Activated naive CD8-positive, alpha-beta T cell treated with anti-CD3 and anti-CD28 coated beads for 36 hours (primary cell): ENCODE measurements at places on chromosomes 1 and 21.

DNA sequence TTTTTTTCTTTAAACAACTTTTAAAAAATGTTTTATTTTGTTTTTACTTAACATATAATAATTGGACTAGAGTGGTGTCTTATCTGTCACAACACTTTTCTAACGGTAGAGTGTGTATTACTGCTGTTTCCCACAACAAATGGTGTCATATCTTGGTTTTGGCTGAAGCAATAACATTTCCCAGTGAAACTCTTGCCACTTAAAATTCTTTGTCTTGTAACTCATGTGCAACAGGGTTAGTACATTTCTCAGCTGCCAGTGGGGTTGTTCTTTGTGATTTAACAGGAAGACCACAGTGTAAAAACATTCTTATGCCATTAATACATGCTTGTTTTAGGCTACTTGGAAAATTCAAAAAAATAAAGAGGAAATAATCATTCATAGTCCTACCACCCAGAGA is 43.5 kb downstream of the ALPL start:
- DNase-seq: no peak

DNA sequence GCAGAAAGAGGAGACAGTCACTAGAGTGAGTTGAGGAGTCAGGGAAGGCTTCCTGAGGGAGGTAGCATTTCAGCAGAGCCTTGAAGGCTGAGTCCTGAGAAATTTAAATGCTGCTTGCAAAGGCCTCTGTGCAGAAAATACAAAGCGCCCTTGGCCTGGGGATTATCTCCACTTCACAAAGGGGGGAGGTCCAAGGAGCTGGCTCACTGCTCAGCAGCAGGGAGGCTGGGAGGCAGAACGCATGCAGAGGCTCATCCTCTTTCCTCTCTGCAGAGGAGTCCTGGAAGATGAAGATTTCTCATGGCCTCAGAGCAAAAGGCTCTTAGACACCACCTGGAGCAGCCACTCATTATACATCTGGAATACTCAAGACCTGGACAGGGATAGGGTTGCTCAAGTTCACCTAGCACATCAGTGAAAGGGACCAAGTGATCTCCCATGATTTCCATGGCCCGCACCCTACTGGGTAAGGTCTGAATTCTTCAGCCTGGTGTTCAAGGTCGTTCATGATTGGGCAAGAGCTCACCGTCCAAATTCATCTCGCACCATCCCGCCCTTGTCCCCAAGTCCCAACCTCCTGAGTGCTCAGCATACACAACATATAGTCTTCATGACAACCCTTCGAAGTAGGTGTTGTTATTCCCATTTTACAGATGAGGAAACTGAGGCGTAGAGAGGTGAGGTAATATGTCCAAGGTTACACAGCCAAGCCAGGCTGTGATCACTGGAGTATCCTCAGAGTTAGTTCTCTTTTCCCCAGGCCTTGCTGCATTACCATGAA is 9.0 kb downstream of the SLC1A7 start:
- no peak for DNase-seq

GRCh38 chr1:118934706-118935105 is 53.4 kb downstream of the TBX15 start:
- DNase-seq: no peak

DNA sequence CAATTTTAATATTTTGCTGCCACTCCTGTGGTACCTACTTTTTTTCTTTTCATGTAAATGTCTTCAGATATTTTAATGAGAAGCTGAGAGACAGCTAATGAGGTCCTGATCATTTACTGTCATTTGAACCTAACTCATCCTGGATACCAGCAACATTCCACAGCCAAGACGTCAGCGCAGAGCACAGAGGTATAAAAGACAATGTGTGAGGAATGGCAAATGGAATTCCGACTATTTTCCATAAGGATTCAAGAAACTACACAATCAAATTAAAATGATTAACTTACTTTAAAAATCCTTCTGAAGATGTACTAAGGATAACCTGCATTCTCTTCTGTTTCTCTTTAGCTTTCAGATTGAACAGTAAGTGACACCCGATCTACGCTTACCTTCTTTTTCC is 38.8 kb downstream of the HEATR1 start:
- DNase-seq: no peak

- no peak for DNase-seq
Observed at GRCh38 chr1:212727386-212728181, 27.9 kb upstream of the BATF3 start.

DNA sequence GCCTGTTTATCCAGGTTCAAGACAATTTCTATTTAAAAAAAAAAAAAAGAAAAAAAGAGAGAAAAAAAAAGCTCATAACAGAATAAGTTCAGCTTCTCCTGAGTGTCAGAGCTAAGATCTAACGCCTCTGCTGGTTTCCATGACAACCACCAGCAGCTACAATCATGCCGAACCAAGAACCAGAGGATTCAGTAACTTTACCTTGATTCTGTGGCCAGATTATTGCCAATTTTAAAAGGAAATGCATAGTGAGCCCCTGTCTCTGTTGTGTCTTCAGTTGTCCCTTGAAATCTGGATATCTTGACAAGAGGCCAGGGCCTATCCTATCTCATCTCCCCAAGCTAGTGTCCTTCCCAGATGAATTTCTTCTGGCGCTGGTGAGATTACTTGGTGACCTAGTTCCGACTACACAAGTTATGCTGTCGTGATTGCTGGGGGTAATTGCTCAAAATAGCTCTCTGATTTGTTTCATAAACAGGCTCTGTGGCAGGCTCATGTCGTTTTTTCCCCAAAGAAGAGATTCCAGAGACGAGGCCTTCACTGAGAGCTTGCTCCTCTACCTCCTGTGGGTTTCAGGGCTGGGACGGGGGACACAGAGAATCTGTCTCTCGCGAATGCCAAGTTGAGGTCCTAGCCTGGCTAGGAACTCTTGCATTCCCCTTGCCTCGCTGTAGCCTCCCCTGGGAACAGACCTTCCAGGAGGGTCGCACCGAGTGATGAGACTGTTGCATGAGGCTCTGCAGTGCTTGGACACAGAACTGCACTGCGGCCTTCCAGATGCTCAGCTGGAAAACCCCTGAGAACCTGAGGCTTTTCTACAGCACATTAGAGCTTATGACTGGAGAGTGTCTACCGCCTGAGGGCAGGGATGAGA is 32.4 kb upstream of the SCCPDH start:
- DNase-seq: no peak

DNA sequence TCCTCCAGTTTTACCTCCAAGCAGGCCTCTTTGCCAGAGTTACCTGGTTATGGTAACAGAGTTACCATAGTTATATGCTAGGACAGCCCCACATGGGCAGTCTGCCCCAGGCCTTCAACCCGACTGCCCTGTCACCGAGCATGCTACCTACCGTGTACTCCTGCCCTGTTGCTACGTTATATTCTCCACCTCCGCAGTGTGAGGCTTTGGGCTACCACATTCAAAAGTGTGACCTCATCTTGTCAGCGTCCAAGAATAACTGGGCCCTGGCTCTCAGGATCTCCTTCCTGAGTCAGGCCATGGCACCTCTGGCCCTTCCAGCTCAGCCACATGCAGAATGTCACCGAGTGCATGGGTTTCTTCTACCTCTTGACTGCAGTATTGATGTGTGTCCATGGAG is 8.9 kb downstream of the MAPKAPK2 start:
- no peak for DNase-seq

DNA sequence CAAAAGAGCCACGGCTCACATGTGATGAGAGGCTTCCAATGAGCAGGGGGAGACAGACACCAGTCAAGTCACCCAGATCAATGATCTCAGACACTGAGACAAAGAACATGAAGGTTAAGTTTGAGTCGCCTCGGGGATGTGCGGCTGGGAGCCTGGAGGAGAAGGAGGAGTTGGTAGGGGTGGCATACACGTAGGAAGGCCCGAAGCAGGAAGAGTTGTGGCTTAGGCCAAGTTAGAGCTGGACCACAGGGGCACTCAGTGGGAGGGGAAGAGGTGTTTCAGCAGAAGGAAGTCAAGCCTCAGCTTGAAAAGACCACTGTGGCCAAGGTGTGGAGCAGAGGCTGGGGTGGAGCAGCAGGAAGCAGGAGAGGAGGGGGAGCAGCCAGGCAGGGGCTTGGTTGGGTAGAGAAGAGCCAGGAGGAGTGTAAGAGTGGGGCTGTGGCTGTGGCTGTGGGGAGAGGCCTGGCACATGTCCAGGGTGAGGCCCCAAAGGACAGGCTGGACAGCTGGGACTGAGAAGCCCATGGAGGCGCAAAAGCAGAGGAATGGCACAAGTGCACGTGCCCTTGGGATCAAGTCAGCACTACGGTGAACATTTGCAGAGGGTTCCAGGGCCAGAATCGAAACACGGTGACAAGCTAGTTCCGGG is 27.6 kb downstream of the CTNNBIP1 start:
- peak; percentile 9 for DNase-seq

- DNase-seq: no peak
Observed at GRCh38 chr1:12372180-12372579, 142.3 kb downstream of the VPS13D start.

DNA sequence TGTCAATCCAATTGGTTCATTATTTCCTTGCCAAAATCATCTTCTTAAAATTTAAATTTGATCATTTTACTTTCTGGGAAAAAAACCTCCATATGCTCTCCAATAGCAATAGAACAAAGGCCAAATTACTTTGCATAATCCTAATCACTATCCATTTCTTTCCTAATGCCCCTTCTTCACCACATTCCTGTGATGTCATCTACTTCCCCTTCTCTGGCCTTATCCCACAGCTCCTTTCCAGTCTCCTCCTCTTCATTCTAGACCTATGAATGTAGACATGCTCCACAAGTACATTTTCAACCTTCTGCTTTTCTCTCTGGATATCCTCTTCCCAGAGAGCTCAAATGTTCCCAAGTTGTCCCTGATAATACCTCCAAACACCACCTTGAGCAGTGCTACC is 216.6 kb downstream of the MRPL39 start:
- no peak for DNase-seq

DNA sequence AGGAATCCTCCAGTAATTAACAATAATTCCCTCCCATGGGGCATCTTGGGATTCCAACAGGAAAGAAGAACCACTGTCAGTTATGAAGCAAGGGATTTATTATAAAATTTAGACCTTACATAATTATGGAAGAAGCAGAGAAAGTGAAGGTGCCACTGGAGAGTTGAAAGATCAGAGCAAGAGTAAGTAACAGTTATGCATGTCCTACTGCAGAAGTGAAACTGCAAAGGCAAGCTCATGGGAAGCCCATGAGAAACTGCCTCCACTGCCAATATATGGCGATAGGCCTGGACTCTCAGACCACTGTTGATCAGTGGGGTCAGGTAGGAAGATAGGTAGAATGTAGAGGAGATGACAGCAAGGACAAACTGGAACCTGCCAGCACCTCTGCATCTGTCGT is 123.6 kb upstream of the ZNF648 start:
- DNase-seq: no peak

- no peak for DNase-seq
Observed at GRCh38 chr1:229409616-229410369, 24.1 kb downstream of the ACTA1 start.

- no peak for DNase-seq
Observed at GRCh38 chr1:12083766-12084165, 20.7 kb downstream of the TNFRSF8 start.

DNA sequence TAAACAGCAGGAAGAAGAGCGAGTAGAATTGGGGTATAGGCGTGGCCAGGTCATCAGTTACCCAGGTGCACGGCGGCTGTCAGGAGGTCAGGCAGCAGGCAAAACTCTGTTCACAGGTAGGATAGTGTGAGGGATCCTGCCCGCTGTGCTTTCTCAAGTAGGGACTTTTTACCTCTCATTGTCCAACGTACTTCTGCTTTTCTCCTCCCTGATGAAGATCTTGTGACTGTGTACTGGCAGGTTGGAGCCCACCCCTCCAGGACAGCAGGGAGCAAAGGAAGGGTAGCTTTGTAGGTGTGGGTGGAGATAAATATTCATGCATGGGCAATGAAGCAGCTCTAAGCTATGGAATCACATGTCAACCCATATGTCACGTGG is 373.5 kb downstream of the KIF26B start:
- DNase-seq: no peak

DNA sequence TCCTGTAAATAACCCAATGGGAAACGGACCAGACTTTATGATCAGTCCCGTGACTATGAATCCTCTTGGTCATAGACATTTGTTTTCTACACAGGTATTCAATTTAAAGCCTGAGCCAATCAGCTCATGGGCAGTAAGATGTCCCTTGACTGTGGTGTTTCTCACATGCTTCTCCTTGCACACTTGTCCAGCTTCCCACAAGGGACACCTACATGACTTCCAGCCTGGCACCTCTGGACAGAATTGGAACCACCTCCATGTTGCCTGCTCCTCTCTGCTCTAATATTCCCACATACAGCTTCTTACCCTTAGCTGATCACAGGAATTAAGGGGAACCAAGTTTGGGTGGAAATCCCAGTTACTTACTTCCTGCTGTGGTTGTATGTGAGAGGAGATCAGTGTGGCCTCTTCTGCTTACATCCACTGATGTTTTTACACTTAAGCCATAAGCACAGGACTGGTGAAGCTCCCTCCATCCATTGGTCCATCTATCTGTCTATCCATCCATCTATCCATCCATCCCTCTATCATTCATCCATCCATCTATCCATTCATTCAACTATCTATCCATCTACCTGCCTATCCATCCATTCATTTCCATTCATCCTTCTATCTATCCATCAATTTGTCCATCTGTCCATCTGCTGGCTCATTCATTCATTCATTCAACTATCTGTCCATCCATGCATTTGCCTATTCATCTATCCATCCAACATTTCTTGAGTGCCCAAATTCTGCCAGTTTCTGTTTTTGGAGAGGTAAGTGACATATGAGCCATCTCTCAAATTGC is 16.4 kb downstream of the RUNX1 start:
- DNase-seq: no peak

- DNase-seq: no peak
Observed at GRCh38 chr1:211551638-211552460, 27.1 kb downstream of the SLC30A1 start.
